Activated CD8-positive, alpha-beta T cell treated with anti-CD3 and anti-CD28 coated beads, Interleukin-2, amount 10 ng/mL, durations not matched to agents 7 days and 5 days (primary cell): ENCODE measurements at places on chromosomes 11 and 22. TPM values are rescaled to one million over a fixed set of nuclear protein-coding genes. Genes with fewer than 3 reads are reported as not detected.
A peak's percentile ranks its signal among the peaks of the same experiment; 100 is the strongest.

GRCh38 chr11:117700551-117700950 is 96.5 kb downstream of the DSCAML1 start:
- no peak for DNase-seq

GRCh38 chr11:20207781-20208621 is 47.7 kb upstream of the DBX1 start:
- no peak for DNase-seq

The CEND1 gene
- 0.61 TPM for total RNA-seq

GRCh38 chr22:17914474-17914873 is 109.9 kb downstream of the MICAL3 start:
- DNase-seq: no peak

The ALKBH8 gene
- 11.1 TPM for total RNA-seq

GRCh38 chr22:33851240-33851639 is 69.0 kb downstream of the LARGE1 start:
- DNase-seq: no peak

DNA sequence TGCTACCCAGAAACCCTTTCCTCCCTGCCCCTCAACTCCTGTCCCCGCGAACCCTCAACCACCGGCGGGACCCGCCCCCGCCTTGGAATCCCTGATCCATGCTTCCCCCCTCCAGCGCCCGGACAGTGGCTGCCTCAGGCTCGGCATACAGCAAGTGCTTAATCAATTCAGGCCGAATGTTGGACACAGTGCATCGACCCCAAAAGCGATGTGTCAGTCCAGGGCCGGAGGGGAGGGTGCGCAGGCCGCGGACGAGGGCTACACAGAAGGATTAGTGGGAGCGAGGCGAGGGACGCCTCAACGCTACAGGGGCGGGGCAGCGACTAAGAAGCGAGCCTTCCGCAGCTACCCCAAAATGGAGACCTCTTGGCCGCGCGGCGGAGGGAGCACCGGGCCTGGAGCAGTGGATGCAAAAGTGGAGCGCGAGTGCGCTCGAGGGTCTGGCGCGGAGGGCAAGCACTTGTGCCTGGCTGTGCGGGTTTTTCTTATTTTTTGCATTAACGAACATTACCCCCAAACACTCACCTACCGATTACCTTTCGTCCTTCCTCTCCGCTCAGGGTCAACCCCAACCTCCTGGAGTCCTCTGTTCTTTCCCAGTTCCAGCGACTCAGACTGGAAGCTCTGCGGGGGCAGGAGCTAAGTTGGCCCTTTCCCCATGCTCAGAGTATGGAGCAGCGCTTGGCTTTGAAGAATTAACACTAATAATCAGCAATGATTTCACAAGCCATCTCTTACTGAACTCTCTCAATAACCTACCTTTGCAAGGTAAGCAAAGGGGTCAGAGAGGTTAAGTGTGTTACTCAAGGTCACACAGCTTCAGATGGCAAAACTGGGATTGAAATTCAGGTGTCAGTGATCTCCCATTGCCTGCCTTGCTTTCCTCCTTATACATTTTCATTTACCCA is 30.0 kb upstream of the WNT11 start:
- DNase-seq: peak; percentile 55
